PC-9 (cell line): ENCODE measurements at places on chromosomes 7 and 10.

DNA sequence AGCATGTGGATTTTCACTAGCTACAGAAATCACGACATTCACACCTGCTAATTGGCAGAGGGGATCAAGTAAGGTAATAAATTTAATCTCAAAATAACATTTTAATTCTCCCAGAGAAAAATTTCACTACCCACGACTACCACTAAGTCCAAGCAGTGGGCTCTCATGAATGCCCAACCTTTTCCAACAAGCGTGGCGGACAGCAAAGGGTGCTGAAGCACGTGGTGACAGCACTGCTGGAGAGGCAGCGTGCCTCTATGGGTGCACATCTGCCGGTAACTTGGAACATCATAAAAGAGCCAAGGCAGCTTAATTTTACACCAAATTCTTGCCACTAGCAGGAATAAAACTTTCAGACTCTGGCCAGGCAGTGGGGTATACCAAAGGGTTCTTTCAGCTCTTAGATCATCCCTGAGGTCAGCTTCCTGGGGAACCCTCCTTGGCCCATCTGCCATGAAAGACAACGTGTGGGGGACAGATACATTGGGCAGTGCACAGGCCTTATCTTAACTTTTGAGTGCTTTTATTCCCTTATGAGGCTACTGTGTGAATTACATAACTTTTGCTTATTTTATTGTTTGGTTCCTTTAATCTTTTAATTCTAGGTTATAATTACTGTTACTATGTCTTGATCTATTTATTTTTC, 206.7 kb upstream of the KCTD7 start:
- no peak for DNase-seq

GRCh38 chr7:145698526-145699262, 417.9 kb upstream of the CNTNAP2 start:
- peak; percentile 72 for DNase-seq

- DNase-seq = no peak
These were observed 34.6 kb upstream of the SLC35G1 start for GRCh38 chr10:93859049-93859655.

DNA sequence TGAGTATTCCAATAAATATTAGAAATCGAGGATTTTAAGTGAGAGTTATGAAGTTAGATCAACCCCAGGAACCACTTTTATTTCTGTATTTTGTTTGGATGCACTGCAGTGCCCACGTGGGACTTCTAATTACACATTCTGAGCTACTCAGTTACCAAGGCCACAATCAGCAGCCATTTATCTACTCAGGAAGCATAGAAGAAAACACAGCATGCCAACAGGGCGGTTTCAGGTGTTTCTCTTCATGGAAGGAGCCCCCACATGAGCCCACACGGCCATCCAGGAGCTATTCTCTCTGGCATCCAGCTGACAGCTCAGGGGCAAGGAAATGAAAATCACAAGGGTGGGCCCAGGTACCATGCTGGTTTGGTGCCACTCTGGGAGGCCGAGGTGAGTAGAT, 266.5 kb upstream of the MKLN1 start:
- DNase-seq = no peak

DNA sequence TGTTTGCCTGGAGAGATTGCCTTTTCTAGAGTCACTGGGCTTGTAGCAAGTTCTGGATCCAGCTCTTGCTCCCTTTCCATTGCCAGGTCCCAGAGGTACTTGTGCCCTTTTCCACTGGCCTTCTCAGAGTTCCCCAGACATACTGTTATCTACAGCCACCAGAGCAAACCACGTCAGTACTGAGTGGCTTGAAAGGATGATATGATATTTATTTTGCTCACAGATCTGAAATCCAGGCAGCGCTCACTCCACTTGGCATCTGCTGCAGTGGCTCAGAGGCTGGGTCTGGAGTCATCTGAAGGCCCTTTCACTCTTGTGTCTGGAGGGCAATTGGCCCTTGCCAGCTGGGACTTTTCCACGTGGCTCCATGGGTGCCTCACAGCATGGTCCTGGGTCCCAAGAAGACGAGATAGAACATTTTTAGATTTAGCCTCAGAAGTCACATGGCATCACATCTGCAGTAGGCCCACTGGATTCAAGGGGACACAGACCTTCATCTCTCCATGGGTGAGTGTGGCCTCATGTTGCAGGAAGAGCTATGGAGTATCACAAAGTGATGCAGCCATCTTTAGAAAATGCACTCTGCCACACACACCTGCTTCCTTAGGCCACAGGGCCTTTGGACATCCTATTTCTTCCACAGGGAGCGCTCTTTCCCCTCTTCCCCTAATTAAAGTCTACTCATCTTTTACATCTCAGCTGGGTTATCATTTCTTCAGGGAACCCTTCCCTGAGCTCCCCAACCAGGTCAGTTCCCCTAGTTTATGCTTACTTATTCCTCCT, 22.9 kb upstream of the TCF7L2 start:
- DNase-seq = no peak

GRCh38 chr10:15310776-15311568, 60.1 kb downstream of the FAM171A1 start:
- DNase-seq = no peak

DNA sequence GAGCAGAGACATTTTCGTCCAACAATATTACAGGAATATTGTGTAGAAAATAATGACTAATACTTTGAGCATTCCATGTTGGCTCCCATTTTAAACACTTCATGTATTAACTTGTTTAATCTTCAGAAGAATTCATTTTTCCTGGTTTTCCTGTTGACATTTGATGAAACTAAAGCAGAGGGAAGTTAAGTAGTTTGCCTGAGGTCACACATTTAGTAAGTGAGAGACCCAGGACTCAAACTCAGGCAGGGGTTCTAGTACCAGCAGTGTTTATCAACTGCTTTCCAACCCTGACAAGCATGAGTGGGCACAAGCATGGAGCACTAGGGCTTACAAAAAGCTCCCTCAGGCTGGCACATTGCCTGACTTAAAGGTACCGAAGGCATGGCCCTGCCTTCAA, 719.1 kb downstream of the AUTS2 start:
- DNase-seq = no peak

DNA sequence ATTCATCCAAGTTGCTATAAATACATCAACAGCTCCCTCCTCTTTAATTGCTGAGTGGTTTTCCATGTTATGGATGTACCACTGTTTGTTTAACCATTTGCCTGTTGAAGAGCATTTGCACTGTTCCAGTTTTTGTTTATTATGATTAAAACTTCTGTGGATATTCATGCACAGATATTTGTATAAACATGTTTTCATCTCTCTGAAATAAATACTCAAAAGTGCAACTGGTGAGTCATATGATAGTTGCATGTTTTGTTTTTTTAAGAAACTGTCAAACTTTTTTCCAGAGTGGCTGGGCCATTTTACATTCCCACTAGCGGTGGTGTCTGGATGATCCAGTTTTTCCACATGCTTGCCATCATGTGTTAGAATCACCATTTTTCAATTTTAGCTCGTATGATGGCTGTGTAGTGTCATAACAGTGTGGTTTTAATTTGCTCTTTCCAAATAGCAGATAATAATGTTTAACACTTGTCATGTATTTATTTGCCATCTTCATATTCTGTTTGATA, 33.6 kb downstream of the MEOX2 start:
- DNase-seq = no peak

GRCh38 chr10:16799621-16800020, 17.6 kb downstream of the RSU1 start:
- no peak for DNase-seq

- no peak for DNase-seq
These were observed 77.9 kb downstream of the HECTD2 start for GRCh38 chr10:91487911-91488582.

DNA sequence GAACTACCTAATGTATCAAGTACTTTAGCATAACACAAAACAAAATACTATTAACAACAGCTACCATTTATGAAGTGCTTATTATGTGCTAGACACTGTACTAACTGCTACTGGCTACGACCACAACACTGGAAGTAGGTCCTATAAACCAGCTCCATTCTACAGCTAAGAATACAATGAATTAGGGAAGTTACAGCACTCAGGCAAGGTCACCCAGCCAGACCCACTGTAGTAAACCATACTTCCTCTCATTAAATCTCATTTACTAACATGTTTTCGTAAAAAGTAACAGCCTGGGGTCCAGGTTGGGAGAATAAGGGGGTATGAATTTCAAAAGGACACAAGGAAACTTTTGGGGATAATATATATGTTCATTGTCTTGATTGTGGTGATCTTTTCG, 25.4 kb downstream of the NAPEPLD start:
- DNase-seq = no peak

GRCh38 chr10:6498771-6499170, 81.3 kb downstream of the PRKCQ start:
- DNase-seq = no peak

DNA sequence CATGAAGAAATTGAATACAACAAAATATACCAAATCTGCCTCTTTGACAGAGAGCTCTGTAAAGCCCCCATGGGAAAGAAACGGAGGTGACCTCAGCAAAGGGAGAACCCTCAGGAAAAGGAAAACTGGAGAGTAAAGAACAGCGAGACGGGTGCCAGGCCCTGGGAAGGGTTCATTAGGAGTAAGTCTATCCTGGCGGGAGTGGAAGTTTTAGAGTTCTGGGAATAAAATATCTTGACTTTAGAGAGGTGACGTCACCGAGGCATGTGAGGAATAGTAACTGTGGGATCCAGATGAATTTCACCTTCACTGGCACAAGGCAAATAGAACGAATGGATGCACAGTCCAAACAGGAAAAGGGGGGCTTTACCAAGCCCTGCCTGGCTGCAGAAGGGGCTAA, 362.8 kb upstream of the IGFBP3 start:
- DNase-seq = no peak

DNA sequence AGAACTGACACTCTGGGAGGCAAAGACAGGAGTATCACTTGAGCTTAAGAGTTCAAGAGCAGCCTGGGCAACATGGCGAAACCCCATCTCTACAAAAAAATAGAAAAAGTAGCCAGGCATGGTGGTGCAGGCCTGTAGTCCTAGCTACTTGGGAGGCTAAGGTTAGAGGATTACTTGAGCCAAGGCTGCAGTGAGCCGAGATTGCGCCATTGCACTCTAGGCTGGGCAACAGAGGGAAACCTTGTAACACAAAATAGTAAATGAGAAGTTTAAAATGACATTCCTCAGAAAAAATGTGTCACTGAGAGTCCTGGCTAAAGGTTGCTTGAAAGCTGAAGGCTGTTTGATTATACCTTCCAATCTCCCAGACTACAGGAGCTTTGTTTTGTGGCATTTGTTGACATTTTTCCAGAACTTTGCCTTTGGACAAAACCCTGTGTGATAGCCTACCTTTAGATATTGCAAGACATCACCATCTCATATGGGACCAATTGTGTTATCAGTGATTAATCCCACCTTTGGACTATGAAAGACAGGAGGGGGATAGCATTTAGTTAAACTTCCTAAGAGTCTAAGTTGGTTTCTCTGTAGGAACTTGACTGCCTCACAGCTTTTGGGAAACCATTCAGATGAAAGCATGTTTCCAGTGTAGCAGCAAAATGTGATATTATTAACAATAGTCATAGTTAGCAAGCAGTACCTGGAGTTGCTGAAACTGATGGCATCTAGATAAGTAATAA, 5.3 kb downstream of the TNKS2 start:
- DNase-seq = no peak

- DNase-seq = no peak
These were observed 30.0 kb downstream of the STEAP4 start for GRCh38 chr7:88276605-88277153.

DNA sequence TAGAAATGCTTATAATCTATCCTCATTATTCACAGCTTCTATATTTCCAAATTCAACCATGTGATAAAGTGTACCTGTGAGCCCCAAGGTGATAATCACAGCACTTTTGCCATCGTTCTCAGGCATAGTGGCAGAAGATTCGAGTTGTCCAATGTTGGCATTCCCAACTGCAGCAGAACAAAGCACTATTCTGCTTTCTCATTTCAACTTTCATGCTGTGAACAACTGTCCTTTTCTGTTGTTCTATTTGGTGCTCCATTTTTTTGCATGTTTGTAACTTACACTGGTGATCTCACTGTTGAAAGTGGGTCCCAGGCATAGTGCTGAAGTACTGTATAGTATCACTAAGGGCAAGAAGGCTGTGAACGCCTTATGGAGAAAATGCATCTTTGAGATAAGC, 438.2 kb downstream of the PAXIP1 start:
- no peak for DNase-seq

DNA sequence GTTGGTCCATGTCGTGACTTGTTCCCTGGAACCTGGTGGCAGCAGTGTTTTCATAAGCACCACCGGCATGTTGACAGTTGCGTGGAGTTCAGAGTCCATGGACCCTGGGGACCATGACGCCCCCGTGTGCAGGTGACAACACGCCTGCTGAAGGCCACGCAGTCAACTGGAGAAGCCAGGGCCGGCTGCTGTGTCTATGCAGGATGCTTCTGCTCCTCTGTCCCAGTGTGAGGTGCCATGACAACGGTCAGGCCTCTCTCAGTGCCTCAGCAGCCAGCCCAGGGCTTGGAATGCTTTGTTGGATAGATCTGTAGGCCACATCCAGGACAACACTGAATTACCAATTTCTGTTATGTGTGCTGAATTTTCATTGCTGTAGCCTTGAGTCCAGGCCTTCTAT, 10.7 kb upstream of the VIPR2 start:
- DNase-seq = no peak

- DNase-seq = no peak
These were observed 1253.5 kb downstream of the TYW1 start for GRCh38 chr7:68250143-68250542.

DNA sequence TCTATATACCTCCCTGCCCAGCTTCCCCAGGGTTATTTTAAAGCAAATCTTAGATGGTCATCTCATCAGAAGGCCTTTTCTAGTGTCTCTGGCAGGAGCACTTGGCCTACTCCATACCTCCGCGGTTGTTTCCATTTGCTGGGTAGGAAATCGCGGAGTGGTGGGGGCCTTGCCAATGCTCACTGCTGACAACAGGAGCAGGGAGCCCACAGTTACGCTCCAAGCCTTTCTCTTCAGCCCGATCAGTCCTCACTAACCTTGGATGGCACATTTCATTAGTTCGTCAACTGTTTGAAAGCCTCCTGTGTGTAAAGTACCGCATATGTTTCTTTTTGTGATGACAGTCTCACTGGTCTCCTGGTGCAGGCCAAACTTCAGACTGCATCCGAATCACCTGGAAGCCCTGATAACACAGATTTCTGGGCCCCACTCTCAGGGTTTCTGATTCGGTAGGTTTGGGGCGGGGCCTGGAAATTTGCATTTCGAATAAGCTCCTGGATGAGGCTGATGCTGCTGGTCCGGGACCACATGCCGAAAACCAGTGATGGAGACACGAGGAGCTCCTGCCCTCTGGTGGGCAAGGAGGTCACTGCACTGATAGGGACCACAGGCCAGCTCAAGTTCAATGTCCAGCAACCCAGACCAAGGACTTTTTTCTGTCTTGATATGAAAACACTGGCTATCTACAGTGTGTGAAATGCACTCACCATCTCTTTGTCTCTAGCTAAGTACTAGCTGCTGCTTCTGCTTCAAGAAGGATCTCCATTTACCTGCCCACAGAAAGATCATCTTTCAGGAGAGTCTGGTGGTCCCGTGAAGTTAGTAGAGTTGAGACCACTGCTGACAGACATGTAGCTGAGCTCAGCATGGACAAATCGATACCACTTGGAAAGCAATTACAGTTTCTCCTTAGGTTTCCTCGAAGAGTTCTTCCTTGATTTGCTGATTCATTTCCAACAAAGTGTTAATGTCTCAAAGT, 14.0 kb downstream of the LRGUK start:
- DNase-seq = peak; percentile 63

- no peak for DNase-seq
These were observed 16.0 kb downstream of the TCAF1 start for GRCh38 chr7:143885951-143886350.
